NCI-H1436 treated with DMSO at 0.1 percent for 48 hours (cell line): ENCODE measurements at places on chromosomes 12 and 14.

DNA sequence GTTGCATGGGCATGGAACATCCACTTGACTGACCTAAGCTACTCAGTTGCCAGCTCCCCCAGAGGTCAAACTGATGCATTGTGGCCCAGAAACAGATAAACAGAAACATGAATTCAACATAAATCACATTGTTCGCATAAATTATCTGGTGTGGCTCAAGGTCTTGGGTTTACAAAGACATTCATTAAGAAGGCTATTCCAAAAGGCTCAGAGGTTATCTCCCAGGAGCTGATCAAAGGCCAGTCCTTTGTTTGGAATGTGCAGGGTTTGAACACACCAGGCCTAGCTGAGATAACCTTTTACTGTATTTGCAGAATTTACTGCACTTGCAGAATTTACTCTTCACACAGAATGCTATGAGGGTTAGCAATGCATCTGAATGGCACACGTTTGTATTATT, 96.4 kb upstream of the DCD start:
- no peak for DNase-seq

GRCh38 chr12:55712700-55713415, 3.0 kb upstream of the BLOC1S1 start:
- DNase-seq = no peak

DNA sequence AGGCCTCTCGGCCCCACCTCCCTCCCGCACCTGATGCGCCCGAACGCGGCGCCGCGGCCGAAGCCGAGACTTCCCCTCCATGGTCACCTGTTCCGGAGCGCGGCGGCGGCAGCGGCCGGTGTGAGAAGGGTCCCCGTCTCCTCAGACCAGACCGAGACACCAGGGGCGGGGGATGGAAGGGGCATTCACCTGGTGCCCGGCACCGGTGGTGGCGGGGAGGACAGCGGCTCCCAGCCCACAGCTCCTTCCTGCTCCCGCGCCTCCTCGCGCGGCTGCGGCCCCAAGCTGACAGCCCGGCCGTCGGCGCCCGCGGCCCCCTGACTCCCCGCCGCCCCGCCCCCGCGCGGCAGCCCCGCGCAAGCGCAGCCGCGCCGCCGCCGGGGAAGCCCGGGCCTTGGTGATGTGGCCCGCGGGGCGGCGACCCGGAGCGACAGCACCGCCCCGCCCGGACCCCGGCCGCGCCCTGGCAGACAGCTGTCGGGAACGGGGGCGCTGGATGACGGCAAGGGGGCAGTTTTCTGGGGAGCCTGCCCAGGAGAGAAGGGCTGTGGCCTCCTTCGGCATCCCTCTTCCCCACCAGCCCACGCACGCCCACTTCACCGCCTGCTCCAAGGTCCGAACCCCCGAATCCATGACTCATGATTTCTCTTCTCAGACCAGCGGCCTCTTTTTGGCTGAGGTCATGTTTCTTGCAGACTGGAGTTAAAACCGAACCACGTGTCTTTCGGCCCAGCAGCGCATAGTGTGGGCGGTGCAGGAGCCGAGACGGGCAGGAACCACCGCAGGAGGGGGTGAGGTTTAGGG, at the start of gene SLC41A2:
Gene SLC41A2 (minus strand): TSS at position 290 of the 804 bp plus-strand sequence. CDS start 29,763 bp downstream, outside the sequence.
- no peak for DNase-seq

- no peak for DNase-seq
Measured at GRCh38 chr14:34423445-34423844, 38.6 kb downstream of the SPTSSA start.

GRCh38 chr14:24535737-24536136, 27.7 kb upstream of the CMA1 start:
- no peak for DNase-seq

- DNase-seq = no peak
Measured at GRCh38 chr12:127172861-127173260, 1094.1 kb upstream of the TMEM132C start.

GRCh38 chr12:33649992-33650391, 210.4 kb upstream of the SYT10 start:
- no peak for DNase-seq

DNA sequence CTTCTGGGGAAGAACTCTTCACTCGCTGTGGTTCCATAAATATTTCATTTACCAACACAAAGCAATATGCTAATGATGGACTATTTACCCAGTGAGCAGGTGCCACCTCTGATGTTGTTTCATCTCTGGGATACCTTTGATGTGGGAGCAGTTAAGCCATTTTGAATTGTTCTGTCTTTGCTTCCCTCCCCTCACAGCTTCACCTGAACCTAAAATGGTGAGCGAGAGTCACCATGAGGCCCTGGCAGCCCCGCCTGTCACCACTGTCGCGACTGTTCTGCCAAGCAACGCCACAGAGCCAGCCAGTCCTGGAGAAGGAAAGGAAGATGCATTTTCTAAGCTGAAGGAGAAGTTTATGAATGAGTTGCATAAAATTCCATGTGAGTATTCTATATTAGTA, 352.7 kb downstream of the SYT1 start:
- DNase-seq = no peak

DNA sequence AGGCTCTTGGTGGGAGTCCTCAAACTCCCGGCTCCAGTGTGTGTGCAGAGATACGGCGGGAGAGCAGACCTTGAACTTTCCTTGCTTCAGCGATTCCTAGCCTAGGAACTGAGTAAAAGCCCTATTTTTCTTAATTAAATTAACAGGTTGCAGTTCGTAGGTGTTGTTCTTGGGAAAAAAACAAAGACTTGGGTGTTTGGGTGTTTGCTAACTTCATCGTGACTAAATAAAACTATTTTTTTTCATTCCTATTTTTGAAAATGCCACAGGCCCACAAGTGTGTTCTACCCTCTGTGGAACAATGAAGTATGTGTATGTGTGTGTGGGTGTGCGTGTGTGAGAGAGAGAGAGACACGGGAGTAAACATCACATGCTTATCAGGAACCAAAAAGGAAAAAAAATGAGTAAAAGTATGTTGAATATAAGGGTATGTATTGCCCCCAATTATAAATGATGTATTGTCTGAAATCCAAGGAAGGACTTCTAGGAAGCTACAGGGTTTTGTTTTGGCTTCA, 651 bp downstream of the TMEM117 start:
- DNase-seq = no peak

- no peak for DNase-seq
Measured at GRCh38 chr12:128133321-128134073, 133.5 kb upstream of the TMEM132C start.

GRCh38 chr14:65281991-65282895, 130.3 kb upstream of the FUT8 start:
- no peak for DNase-seq

DNA sequence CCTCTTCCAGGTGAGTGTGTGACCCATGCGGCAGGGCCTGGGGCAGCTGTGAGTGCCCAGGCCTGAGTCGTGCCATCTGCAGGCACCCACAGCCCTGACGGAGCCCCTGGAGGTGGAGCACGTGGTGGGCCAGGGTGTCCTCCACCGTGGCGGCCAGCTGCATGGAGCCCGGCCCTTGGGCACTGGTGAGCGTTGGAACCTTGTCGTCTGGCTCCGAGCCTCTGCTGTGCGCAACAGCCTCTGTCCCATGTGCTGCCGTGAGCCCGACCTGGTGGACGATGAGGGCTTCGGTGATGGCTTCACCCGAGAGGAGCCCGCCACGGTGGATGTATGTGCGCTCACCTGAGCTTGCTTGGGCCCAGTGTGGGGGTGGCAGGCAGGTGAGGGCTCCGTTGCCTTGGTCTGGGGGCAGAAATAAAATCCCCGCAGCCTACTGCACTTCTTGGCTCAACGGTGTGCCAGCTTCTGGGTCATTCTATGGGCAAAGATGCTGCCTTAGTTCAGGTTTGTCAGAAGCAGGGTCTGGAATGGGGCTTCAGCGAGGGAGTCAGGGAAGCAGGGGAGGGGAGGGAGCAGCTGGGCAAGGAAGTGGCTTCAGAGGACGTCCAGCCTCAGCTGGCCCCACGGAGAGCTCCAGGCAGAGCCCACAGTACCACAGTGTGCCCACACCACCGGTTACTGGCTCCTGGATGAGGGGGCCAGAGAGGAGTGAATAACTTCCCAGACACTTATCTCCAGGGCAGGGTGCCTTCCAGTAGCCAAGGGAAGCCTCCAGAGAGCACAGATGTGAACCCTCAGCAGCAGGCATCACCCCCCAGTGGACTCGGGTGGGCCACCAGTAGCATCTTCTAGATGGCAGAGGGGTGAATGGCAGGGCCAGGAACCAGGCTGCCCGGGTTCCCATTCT, 1.2 kb upstream of the ARL6IP4 start:
- DNase-seq = no peak

- no peak for DNase-seq
Measured at GRCh38 chr12:50188241-50188781, 21.1 kb upstream of the CERS5 start.

- DNase-seq = no peak
Measured at GRCh38 chr14:24335461-24336171, 745 bp upstream of the ADCY4 start.

GRCh38 chr12:76611533-76611932, 52.0 kb upstream of the OSBPL8 start:
- DNase-seq = no peak

DNA sequence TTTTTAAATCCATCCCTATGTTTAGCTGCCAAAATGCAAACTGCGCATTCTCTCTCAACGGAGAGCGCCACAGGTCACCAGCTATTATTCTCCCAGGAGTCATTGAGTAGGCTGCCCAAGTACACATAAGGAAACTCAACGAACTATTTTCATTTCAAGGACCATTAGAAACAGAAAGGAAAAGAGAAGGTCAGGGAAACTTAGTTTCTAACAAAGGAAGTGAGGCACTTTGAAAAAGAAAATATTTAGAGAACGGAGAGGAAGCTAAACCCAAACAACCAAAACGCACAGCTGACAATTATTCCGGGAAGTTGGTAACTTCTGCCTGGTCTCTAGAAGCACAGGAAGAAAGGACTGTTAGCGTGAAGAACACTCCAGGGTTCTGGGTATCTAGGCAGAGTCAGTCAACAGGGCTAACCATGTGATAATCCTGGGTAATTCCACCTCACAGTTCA, 23.5 kb downstream of the GPHB5 start:
- DNase-seq = no peak

- DNase-seq = no peak
Measured at GRCh38 chr12:33828326-33828725, 194.0 kb upstream of the ALG10 start.
